ENCODE measurements at places on chromosomes 5 and 9. TPM values are rescaled to one million over a fixed set of nuclear protein-coding genes. Genes with fewer than 3 reads are reported as not detected.
A peak's percentile ranks its signal among the peaks of the same experiment; 100 is the strongest.

The TRIM36 gene
- not detected for total RNA-seq

The PNPLA7 gene
- 0.43 TPM for total RNA-seq

The RNF180 gene
- total RNA-seq = 0.69 TPM

- DNase-seq = no peak
Observed at GRCh38 chr5:126461838-126462237, 38.6 kb downstream of the GRAMD2B start.

DNA sequence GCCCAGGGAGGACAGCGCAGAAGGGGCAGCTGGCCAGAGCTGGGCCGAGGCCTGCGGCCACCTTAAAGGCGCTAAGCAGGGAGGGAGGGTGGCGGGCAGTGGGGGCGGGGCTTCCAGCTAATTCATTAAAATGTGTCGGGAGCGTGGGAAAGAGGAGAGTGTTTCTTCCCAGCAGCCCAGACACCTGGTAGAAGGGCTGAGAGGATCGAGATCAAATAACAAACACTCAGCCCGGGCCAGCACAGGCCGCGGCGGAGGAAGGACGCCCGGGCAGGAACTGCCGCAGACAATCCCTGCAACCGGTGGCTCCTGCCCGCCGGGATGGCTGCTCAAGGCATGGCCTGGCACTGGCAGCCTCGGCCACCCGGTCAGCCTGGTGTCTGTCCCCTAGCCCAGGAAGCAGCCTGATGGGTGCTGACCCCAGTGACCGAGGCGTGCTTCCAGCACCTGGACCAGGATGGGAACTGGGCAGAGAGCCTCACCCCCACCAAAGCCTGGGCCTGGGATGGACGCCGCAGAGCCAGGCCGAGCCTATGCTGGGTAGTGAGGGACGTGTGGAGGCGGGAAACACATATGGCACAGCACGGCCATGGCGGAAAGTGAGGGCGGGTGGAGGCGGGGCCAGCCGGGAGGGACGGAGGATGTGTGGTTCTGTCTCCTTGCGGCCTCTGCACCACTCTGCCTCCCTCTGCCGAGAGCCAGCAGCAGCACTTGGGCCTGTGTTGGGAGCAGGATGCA is 3.2 kb upstream of the NRARP start:
- DNase-seq = no peak

DNA sequence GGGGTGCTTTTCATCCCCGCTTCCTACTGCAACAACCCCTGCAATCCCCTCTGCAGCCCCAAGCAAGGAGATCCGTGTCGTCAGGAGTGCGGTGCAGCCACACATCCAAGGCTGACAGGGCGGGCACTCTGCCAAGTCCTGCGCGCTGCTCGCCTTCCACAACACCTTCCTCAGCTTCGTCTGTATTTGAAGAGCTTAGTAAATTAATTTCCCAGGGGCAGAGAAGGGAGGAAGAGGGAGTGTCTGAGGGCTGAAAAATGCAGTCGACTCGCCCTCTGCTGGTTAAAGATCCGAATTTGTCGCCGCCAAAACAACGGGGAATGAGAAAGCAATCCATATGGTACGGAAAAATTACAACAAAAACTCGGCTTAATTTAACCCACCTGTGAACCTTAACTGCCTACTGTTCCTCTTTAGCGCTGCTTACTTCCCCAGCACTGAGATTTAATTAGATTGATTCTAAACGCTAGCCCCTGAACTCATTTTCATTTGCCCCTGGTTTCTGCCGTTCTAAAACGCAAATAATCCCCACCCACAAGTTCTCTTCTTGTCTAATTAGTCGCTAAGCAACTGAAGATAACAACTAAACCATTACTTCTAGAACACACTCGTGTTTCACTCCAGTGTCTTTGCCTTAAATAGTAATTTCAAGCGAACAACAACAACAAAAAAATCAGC is 10.9 kb upstream of the PCDHB1 start:
- DNase-seq = no peak

GRCh38 chr5:124162767-124163532 is 583.5 kb downstream of the ZNF608 start:
- DNase-seq = no peak

DNA sequence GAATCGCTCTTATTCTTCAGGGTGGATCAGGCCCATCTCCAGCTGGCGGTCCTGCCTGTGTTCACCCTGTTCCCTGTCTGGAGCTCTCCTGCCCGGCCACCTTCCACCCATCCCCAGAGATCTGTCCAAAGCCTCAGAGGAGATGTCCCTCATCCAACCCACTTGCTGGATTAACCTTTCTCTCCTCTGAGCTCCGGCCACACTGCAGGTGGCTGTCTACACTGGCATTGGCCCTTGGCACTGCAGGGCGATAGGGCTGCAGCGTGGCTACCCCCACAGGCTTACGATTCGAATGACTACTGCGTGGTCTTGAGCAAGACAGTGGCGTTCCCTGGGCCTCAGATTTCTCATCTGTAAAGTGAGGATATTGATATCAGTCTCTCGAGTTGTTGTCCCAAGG is 63.8 kb upstream of the BARHL1 start:
- no peak for DNase-seq

DNA sequence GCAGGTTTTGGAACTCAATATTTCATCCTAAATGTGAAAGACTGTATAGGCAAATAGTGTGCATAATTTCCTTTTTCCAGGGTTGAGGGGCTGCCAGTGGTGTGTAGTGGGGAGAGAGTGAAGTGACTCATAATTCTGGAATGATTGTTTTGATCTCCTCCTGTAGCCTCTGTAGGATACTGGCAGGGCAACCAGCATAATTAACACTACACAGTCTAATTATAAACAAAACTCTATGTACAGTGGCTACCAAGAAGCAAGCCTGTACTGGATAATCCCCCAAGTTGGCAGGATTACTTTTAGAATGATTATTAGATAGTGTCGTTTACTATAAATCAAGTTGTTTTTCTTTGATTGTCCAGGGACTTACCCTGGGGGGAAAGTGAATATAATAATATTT is 32.2 kb downstream of the LNPEP start:
- no peak for DNase-seq

- DNase-seq = peak; percentile 88
Observed at GRCh38 chr5:6737043-6737941, 24.1 kb downstream of the TENT4A start.

GRCh38 chr5:16812448-16812847 is 123.6 kb downstream of the MYO10 start:
- no peak for DNase-seq
